ENCODE measurements at places on chromosomes 4 and X.

- DNase-seq = no peak
These were observed 1061.9 kb upstream of the TENM3 start for GRCh38 chr4:181181331-181181730.

- no peak for DNase-seq
These were observed 1076.8 kb downstream of the PDHA2 start for GRCh38 chr4:96916711-96917110.

DNA sequence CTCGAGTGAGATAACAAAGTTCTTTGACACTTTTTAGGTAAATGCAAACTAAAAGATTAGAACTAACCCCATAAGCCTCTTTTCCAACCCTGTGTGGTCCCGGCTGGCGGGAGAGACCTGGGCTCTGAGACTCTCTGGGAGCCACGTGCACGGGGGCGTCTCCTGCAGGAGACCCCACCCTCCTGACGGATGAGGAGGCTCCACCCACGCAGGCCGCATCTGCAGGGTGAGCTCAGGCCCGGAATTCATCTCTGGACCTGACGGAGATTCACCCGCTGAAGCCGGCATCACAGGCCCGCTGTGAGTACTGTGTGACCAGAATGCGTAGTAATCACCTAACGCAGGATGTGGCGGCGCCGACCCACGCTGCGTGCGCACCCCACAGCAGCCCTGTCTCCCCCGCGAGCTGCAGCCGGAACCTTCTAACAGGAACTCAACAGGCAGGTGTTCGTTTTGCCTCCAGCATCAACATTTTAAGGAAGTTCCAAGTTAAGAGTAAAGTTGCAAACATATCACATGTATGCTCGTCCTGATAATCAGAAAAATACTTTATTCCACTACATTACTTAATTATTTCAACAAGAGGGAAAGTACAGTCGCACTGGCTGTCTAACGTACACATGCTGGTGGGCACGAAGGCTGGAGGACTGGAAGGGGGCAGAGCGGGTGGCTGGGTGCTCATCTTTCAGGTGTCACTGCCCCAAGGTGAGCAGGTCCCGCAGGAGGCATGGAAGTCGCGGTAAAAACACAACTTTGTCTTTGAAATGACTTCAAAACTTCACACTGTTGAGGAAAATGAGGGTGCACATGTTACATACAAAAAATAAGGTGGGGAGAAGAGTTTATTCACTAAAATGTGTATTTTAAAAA is 44.5 kb downstream of the FGFRL1 start:
- peak; percentile 40 for DNase-seq

- DNase-seq = peak; percentile 31
These were observed 326.4 kb upstream of the NOCT start for GRCh38 chr4:138689187-138689586.

DNA sequence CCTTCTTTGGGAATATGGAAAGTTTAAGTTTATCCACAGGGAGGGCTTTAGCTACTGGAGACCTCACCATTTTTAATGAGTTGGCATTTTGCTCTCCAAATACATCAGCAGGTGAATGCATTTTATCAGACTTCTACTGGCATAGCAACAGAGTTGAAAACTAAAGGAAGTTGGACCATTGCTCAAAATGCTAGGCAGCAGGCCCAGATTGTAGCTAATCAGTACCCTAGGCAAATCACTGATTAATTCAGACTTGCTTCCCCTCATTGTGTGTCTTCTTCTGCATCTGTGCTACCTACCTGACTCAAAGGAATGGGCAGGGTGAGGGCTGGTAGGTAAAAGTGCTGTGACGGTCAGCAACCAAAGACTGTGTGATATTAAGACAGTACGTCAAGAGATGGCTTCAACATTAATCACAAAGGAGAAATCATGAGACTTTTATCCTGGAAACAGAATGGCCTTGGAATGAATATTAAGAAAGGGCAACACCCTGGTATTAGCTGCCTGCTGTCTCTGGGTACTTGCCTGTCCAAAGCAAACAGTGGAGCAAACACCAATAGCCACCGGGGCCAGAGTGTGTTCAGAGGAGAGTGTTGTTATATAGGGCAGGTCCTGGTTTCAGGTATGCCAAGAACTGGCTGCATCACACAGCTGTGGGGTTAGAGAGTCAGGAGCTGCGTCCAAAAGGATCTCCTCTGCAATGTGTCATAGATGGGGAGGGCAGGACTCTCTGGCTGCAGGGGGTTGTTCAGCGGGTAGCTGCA is 17.1 kb upstream of the SMIM20 start:
- no peak for DNase-seq

DNA sequence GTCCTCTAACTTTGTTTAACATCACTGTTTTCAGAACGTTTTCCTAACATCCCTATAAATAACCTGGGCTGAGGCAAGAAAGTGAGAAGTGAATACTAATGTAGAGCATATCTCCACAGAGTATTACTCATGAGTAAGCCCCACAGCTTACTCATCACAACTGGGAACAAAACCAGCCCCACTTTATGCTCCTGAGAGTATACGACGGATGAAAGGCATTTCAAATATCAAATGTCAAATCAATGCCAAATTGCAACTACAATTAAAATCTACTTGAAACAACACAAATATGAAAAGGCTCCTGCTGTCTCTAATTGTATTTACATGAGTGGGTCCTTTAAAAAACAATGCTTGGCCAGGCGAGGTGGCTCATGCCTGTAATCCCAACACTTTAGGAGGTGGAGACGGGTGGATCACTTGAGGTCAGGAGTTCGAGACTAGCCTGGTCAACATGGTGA is 41.2 kb downstream of the SH3RF1 start:
- DNase-seq = peak; percentile 96

DNA sequence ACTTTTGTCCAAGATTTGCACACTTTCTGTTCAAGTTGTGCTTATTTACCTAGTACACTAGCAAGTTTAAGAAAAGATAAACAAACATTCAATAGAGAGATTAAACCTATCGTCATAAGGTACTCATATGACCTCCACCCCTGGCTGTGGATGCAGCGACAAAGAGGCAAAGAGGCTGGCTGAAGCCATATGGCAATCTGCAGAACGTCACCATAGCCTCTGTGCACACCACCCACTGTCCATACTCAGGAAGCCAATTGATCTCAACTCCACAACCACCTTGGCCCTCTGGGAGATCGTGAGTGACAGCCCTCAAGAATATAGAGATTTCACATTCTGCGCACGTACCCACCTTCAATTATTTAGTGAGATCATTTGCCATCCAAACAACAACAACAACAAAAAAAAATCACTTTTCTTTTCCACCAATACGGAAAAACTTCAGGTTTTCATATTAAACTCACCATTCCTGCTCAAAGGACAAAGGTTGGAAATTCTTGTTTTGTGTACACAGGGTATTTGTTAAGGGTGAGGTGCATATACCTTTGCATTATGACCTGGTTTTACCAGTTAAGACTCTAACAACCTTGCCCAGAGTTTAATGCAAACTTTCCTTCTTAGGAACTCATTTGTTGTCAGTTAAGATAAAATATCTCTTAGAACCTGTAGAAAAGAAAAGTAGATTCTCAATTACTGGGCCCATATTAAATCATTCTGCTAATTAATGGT is 243.0 kb upstream of the FSTL5 start:
- DNase-seq = no peak

- no peak for DNase-seq
These were observed 3.8 kb downstream of the SLITRK2 start for GRCh38 chrX:145821291-145821897.

Measured in fibroblast of skin of abdomen (primary cell).